Omental fat pad (tissue), 4 donors: ENCODE measurements at places on chromosomes 3 and 15. TPM values are rescaled to one million over a fixed set of nuclear protein-coding genes. Genes with fewer than 3 reads are reported as not detected.

The RETNLB gene
- total RNA-seq = not detected

DNA sequence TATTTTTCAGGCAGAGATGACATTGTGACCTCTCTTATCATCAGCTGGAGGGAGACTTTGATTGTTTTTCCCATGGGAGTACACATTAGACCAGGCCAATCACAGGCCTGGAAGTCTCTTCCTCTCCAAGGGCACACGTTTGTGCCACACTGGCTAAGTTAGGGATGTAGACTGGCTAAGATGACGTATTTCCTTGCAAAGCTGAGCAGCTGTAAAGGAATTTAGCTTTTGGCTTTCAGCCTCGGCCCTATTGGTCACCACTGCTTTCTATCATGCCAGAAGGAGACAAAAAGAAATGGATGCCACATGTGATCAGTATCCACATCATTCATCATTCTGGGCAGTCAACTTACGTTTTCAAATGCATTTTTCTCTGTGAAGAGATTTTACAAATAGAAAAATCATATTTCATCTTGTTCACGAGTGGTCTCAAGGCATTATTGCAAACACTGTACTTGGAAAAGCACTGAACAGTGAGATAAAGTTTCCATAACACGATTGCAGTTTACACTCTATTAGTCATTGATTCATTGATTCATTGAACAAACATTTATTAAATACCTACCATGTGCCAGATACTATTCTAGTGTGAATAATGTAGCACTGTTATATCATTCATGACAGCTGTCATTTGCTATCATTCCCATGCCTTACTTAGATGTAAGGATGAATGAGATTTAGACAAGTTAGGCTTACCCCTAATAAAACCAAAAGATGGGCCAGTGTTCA is 27.0 kb upstream of the RNF7 start:
- no peak for DNase-seq

The THBS1 gene
- total RNA-seq = 4,169 TPM

GRCh38 chr3:190318666-190319065 is 3.6 kb downstream of the CLDN1 start:
- no peak for DNase-seq

The SOX14 gene
- total RNA-seq = not detected
